Left lung (tissue), 14 donors: ENCODE measurements at places on chromosomes 3 and 15. TPM values are rescaled to one million over a fixed set of nuclear protein-coding genes. Genes with fewer than 3 reads are reported as not detected.

GRCh38 chr15:20642054-20642767, 100.6 kb upstream of the GOLGA6L6 start:
- H3K27me3 ChIP-seq: peaks cover 13% of the 10 kb centered on the region
- DNase-seq: no peak
- H3K4me1 ChIP-seq: no peaks in the 10 kb centered on the region

DNA sequence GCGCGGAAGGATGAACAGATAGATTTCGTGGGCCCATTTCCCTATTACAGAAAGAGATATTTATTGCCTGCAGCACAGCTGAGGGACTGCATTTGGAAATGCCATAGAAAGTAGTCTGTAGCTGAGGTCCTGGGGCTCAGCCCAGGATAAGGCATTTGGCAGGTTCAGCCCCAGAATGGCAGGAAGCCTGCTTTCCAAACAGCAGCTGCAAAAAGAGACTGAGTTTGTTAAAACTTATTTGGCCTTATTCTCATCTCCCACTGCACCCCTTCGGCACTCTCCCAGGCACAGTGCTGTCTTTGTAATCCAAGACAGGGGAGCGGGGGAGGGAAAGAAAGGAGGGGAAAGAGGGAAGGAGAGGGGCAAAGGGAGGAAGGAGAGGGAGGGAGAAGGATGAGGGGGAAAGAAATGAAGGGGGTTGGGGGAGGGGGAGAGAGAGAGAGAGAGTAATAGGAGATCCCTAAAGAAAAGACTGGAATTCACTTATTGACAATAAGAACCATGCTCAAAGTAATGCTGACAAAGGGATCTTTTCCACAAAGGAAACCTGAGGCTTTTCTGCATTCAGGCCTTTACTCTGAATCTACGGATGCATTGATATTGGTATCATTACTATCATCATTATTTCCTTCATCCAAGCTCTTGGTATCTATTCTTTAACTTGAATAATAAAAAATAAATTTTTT, 94.0 kb upstream of the LRRN1 start:
- no peaks in the 10 kb centered on the region for H3K36me3 ChIP-seq
- no peak overlapping the region for H3K27ac ChIP-seq
- no peak overlapping the region for H3K4me3 ChIP-seq

DNA sequence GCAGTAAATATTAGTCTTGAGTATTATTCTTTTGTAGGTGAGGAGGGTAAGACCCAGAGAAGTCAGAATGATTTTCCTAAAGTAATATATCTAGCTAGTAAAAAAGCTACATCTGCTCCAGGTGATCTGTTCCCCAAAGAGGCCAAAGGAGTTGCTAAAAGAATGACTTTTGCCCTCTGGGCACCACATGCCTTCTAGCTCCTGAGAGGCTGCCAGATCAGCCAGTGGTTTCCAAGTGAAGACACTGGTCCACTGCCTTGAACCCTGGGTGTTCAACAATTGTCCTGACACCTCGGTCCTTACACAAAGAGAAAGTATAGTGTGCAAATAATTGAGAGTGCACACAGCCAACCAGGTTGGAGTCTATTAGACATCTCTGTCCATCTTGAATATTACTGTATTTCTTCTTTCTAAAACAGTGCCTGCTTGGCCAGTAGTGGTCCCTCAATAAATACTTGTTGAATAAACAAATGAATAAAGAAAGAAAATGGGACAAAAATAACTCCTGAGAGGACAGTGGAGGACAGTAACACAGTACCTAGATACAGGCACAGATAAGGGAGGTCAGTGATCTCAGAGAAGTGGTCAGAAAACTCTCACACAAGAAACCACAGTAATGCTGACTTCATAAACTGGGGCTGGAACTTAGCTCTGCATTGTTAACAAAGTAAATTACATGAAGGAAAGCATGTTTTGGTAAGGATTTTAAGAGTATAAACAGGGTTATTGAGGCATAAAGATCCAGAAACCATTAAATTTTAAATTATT, 56.6 kb upstream of the CSTA start:
- H3K4me1 ChIP-seq: no peaks in the 10 kb centered on the region
- no peak overlapping the region for H3K4me3 ChIP-seq
- H3K27me3 ChIP-seq: peaks cover 5% of the 10 kb centered on the region
- no peaks in the 10 kb centered on the region for H3K36me3 ChIP-seq
- no peak for DNase-seq

DNA sequence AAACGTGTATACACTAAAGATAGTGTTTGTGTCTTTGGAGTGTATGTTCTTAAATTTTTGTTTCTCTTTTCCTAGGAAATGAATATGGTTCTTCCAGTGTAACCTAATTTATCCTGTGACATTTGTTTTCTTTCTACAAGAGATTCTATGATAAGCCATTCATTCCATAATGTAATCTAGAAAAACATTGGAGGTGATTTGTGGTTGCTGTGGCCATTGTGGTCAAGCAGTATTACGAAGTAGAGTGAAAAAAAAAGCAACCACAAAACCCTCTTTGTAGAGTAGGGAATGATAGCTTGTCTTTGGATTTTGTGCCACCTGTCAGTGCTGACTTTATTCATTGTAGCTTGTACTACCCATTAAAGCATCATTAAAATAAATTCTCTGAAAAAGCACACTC, 1209.6 kb downstream of the ZPLD1 start:
- no peaks in the 10 kb centered on the region for H3K27me3 ChIP-seq
- no peak overlapping the region for H3K27ac ChIP-seq
- H3K4me1 ChIP-seq: no peaks in the 10 kb centered on the region
- no peaks in the 10 kb centered on the region for H3K36me3 ChIP-seq
- DNase-seq: no peak
- no peak overlapping the region for H3K4me3 ChIP-seq

DNA sequence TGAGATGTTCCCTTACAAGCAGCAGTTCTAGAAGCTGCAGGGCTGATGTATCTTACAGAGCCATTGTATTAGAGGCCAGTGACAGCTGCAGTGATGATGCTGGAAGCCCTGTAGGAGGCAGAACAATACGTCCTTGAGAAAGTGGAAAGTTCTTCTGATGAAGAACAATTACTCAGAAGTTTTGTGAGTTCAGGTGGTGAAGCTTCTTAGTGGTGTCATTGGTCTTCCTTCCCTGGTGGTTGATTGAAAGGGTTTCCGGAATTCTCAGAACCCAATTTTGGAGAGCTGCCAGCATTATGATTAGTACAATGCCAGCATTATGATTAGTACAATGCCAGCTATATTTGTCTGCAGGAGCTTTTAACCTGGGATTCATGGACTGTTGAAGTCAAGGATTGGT, 356.4 kb downstream of the MFSD1 start:
- no peaks in the 10 kb centered on the region for H3K4me1 ChIP-seq
- H3K27me3 ChIP-seq: no peaks in the 10 kb centered on the region
- no peak overlapping the region for H3K4me3 ChIP-seq
- H3K36me3 ChIP-seq: no peaks in the 10 kb centered on the region

DNA sequence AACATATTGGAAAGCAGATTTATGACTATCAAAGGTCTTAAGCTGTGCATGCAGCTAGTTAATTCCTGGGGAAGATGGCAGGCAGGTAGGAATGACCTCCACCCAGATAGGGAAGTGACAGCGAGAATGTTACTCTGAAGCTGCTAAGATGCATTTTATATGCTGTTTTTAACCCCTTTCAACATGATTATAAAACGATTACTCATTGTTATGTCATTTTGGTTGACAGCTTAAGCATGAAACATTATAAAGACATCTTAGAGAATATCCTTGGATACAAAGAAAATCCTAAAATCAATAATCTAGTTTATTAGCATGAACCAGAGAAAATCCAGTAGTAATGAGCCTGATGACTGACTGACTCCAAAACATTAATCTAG, 220.5 kb downstream of the NR1D2 start:
- H3K4me1 ChIP-seq: no peaks in the 10 kb centered on the region
- no peak for DNase-seq
- no peaks in the 10 kb centered on the region for H3K36me3 ChIP-seq

- no peak overlapping the region for H3K4me3 ChIP-seq
- no peaks in the 10 kb centered on the region for H3K36me3 ChIP-seq
- H3K4me1 ChIP-seq: peaks cover 13% of the 10 kb centered on the region
- H3K27me3 ChIP-seq: no peaks in the 10 kb centered on the region
Observed at GRCh38 chr3:37726525-37727290, 135.0 kb upstream of the CTDSPL start.

DNA sequence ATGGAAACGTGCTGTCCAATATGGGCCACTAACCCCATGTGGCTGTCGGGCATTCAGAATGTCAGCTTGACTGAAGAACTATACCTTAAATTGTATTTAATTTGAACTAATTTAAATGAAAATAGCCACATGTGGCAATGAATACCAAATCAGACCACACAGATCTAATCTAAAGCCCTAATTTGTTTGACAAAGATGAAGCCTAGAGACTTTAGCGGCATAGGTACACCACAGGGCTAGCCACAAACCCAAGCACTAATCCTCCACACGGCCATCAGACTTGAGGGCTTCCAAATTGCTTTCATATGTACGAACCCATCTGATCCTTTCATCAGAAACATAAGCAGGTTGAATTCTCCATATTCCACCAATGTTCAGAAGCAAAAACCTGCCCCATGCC, 81.4 kb downstream of the SHQ1 start:
- DNase-seq: no peak
- H3K4me1 ChIP-seq: no peaks in the 10 kb centered on the region
- no peaks in the 10 kb centered on the region for H3K36me3 ChIP-seq
- H3K4me3 ChIP-seq: no peak overlapping the region
- no peaks in the 10 kb centered on the region for H3K27me3 ChIP-seq

The NEIL1 gene
- total RNA-seq: 34.0 TPM

The DHX30 gene
- 52.0 TPM for total RNA-seq

The ITGA11 gene
- 7.3 TPM for total RNA-seq

The WDR73 gene
- total RNA-seq: 25.7 TPM
